ENCODE measurements at places on chromosomes 2 and 18. TPM values are rescaled to one million over a fixed set of nuclear protein-coding genes. Genes with fewer than 3 reads are reported as not detected.
A peak's percentile ranks its signal among the peaks of the same experiment; 100 is the strongest.

COLEC12 gene
- total RNA-seq: 0.02 TPM

MOGAT1 gene
- not detected for total RNA-seq

TBC1D8 gene
- 4.9 TPM for total RNA-seq

ATP9B gene
- 7.2 TPM for total RNA-seq

RNF103 gene
- total RNA-seq: 26.6 TPM

SLC38A11 gene
- not detected for total RNA-seq

NCKAP5 gene
- 3.7 TPM for total RNA-seq

CD8B2 gene
- not detected for total RNA-seq

MBOAT2 gene
- 44.0 TPM for total RNA-seq

C2orf74 gene
- total RNA-seq: 51.5 TPM

IL18RAP gene
- not detected for total RNA-seq

DNA sequence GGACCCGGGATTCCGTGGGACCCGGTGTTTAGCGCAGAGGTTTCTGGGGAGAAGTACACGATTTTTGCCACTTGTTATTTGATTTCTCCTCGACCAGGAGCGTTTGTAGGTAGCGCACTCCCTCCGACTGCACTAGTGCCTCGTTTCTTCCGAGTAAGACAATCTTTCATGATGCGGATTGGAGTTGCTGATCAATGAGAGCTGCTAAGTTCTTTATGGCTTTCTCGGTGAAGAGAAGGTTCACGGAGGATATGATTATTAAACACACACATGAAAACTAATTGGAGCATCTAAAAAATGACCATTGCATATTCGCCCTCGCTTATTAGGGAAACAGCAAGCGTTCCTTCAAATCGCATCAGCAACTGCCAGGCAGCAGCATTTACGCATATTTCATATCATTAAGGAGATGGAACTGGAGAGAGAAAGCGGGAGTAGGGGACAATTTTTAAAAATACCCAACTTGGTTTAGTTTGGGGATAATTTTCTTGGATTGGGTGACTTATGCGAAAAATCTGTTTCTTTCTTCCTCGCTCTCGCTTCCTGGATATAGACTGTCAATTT lies 616 bp downstream of the EML6 start:
- peak; percentile 32 for DNase-seq

DNA sequence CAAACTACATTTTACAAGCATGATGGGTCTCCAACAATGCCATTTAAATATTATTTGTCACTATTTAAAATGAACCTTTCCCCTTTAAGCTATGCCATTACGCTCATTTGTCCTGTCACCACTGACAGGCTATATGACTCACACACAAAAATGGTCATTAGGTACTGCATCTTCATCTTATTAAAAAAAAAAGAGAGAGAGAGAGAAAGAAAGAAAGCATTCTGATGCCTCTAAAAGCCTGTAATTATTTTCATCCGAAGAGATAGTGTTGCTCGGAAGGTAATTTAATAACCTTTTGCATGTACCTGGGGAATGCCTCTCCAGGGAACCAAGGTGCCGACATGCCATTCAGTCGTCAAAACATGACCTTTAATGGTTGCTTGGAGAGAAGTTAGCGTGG lies 226.7 kb downstream of the ARHGAP15 start:
- DNase-seq: peak; percentile 19

DNA sequence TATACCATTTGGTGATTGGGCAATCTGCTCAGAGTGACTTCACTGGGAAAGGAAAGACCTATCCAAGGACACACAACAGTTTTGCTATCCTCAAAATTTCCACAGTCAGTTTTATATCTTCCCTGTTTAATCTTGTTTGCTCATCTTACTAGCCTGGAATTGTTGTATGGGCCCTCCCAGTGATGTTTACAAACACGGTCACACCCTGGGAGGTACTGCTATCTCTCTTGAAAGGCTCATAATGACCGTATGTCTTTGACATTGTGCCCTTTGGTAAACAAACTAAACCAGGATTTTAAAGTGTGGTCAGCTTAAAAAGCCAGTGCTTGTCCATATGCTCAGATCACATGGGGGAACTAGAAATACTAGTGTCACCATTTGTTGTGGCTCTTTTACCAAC lies 277.0 kb downstream of the CDH2 start:
- no peak for DNase-seq

GRCh38 chr2:165475277-165476004 lies 5.9 kb downstream of the CSRNP3 start:
- DNase-seq: no peak

GRCh38 chr2:168594778-168595177 lies 138.7 kb downstream of the CERS6 start:
- DNase-seq: no peak

- DNase-seq: no peak
Measured at GRCh38 chr18:7301094-7301493, 70.2 kb downstream of the LRRC30 start.

GRCh38 chr18:8001711-8002301 lies 434.7 kb downstream of the PTPRM start:
- DNase-seq: peak; percentile 21

DNA sequence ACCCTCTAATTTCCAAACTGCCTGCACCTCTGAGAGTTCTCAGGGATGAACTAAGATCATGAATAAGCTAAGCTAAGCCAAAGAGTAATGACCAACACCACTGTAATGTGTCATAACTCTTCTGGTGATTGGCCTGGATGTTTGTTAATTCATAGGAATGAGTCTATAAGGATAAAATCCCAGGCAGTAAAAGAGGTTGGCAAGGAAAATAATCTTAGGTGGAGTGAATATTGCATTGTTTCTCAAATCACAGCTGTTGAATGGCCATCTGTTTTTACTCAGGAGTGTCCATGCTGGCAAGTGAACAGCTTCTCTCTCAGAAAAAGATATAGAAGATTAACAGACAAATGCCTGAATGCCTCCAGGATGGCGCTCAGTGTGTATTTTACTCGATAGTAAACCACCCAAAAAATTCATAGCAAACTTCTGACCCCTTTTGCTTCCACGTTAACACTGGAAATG lies 60.8 kb upstream of the GLS start:
- peak; percentile 51 for DNase-seq

DNA sequence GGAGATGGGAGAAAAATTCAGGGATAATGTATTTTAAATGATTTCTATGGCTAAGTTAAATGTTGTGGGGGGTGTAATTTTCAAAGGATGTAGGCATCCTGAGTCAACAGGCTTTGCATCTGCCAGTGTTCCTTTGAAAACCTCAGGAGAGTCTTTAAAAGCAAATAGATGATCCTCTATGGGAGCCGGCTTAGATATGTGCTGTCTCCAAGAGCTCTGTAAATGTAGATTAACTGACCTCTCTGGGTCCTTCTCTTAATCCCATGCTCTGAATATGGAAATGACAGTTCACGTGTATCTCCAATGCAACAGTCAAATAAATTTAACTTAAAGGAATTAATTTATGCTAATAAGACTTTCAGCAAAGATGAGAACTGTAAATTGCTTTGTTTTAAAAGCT lies 292.7 kb downstream of the ERBB4 start:
- DNase-seq: no peak

- peak; percentile 53 for DNase-seq
Measured at GRCh38 chr2:96801005-96801785, 14.9 kb upstream of the CNNM3 start.

DNA sequence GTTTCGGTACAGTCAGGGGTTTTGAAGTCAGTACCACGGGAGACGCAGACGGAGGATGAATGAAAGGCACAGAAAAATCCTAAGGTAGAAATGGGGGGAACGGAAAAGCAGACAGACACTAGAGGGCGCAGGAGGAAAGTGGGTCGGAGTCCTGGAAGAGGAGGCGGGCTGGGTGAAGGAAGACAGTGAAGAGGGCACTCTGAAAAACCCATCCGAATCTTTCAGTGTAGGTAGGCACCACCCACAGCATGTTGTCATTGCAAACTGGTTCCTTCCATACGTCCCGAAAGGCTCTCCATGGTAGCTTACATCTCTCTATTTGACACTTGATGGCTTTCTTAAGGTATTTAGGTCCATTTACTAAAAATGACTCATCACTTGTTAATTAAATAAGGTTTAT lies 18.5 kb upstream of the ZNF236 start:
- peak; percentile 49 for DNase-seq

DNA sequence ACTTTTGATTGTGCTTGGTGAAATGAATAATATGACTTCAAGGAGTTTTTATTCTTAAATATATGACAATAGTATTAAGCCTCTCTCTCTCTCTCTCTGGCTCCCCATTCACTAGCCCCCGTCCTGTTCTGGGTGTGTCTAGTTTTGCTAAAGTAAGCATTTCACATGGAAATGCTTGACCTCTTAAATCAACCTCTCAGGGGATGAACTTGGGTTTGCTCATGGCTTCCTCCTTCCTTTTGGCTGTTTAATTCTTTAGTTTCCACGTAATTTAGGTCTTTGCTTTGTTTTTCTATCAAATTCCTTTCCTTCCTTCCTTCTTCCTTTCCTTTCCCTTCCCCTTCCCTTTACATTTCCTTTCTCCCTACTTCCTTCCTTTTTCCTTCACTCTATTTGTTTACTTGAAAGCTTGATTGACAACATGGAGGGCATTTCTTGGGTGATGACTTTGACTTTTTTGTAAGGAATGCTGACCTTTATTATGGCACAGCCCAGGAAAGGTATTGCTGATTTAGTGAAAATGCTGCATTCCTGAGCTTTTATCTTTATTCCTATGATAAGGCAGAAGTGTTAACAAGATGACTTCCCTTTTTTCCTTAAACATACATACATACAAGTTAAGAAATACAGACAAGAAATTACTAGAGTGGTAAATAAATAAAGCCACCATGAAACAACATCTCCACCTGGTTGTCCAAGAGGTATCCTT lies 3.6 kb downstream of the DPP4 start:
- DNase-seq: no peak

- no peak for DNase-seq
Measured at GRCh38 chr2:46007412-46007811, 289.8 kb upstream of the EPAS1 start.

DNA sequence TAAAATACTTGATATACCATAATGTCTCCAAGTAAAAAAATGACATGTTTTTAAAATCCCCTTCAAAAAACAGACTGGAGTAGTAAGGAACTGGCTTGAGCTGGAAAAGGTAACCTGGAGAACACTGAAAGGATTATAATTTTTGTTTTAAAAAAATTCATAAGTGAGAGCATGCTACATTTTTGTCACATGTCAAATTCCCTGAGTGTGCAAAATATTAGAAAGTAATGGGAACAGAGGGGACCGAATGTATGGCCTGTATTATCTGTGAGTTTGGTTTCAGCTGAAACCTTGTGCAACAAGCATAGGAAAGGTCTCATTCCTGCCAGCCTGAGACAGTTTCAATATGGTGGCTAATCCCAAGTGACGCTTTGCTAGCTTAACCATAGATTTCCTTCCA lies 202.5 kb downstream of the SLC39A10 start:
- no peak for DNase-seq

DNA sequence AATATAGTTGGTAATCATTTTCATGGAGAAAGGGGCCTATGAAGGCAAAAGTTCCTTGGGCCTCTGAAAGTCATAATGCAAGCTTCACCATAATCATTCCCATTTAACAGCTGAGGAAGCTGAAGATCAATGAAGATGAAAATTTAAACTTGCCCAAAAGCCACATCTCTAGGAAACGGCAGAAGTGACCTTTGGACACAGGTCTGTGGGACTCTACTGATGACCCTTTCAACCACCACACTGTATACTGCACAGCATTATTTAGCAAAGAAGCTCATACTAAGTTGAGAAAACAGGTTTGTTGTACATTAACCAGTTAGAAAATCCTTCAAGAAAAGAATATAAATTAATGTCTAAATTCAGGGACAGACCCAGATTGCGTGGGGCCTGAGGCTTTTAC lies 51.6 kb upstream of the ACTR3 start:
- no peak for DNase-seq

DNA sequence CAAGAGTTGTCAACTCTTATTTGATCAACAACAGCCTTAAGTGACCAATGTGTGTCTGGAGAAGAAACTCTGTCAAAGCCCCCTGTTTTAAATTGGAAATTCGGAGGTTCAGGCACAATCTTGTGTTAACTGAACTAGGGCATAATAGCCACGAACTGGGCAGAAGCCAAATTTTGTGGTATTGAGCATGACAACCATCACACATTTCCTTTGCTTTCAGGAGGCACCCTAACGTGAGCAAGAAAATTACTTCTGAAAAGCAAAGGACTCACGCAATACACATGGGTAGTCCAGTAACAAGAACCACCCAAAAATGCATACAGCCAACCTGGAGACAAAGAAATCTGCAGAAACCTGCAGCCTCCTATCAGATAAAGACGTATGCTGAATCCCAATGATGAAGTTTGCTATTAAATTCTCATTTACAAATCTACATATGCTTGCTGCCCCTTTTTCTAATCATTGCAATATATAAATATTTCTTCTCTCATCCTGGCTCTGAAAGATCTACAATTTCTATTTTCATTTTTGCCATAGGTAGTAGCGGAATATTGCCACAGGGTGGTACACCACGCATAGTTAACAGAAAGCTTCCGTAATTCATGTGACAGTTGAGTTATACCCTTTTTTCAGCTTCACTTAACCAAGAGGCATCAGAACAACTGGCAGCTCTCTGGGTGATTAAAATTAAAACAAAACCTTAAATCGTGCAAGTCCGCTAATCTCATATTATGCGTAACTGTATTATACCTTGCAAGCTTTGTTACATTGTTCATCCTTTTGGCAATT lies 495.8 kb downstream of the NRXN1 start:
- peak; percentile 40 for DNase-seq

DNA sequence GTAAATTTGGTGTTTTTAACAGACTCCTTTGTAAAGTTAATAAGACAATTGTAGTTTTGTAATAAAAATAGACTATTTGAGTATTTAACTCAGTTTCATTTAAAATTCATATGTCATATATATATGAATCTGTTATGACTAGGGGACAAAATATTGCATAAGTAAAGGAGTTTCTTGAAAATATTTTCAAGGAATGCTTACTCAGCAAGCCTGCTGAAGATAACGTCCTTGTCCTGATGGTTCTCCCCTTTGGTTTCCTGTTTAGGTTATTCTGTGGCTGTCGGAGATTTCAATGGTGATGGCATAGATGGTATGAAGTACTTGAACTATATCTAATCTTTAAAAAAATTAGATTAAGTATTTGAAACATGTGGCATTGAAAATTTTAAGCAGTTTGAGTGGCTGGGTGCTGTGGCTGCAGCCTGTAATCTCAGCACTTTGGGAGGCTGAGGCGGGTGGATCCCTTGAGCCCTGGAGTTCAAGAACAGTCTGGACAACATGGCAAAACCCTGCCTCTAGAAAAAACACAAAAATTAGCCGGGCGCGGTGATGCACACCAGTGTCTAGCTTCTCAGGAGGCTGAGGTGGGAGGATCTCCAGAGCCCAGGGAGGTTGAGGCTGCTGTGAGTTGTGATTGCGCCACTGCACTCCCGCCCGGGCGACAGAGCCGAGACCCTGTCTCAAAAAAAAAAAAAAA lies 47.1 kb downstream of the ITGAV start:
- DNase-seq: no peak

DNA sequence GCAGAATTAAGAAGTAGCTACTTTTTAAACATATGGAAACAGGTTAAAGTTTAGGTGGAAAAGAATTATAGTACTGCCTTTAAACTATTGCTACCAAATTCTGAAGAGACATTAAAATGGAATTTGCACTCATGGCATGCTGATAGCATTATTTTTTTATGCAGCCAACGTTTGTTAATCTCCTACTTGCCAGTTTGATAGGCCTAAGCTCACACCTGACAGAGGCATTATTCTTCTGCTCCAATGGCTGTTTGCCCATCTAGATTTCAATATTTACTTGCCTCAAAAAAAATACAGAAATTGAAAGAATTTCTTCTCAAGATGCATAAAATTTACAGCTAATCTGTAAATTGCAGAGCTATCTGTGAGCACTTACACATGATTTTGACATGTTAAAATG lies 849.6 kb downstream of the CNTNAP5 start:
- no peak for DNase-seq
